Hepatic stellate cell (primary cell): ENCODE measurements at places on chromosomes 2 and 18.

DNA sequence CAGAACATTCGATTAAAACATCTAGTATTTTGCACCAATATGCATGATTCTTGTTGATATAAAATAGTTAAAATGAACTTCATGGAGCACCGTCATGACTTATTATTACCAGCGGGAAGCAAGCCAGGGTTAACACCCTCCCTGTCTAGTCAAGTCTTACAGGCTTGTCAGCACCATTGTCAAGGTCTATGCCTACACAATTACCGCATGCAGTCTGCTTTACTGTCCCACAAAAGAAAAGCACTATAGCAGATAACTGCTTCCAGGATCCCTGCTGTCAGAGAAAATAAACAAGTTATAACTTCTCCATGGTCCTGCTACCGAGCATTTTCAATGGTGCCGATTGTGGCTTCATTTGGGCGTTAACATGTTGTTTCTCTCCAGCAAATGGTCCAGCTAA lies 968.0 kb upstream of the FAM98A start:
- no peak for DNase-seq

- no peak for DNase-seq
Observed at GRCh38 chr2:41999128-41999480, 48.7 kb upstream of the PKDCC start.

GRCh38 chr18:51946946-51947345 lies 393.1 kb upstream of the DCC start:
- DNase-seq, result no peak

DNA sequence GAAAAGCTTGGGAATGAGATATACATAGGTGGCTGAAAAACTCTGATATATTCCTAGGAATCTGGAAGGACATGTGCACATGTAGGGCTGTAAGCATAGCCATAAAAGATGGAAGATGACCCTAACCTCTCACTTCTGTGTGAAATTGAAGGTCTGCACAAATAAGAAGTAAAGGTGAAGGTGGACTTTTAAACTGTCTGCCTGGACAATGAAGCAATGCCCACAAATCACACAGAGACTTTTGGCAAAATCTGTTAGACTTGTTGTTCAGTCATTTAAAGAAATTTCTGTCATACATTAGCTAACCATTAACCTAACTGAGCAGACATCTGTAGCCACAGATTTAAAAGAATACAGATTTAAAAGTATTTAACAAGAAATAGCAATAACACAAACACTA lies 65.3 kb upstream of the CCDC178 start:
- no peak for DNase-seq

DNA sequence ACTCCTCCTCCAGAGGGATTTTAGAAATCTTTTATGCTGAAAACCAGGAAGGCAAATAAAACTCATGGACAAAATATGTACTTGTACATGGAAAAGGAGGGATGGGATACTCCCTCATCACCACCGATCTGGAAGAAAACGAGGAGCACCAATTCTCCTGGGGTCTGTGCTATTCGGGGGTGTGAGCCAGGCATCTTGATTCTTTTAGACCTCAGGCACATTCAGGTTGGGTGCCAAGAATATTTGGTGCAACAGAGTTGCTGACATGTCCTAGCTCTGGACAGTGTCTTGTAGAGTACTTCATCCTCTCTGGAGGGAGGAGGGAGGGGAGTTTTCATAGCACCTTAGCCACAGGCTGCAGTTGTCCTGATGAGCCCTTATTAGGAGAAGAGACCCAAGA lies 163.0 kb downstream of the PRKCE start:
- DNase-seq, result no peak

DNA sequence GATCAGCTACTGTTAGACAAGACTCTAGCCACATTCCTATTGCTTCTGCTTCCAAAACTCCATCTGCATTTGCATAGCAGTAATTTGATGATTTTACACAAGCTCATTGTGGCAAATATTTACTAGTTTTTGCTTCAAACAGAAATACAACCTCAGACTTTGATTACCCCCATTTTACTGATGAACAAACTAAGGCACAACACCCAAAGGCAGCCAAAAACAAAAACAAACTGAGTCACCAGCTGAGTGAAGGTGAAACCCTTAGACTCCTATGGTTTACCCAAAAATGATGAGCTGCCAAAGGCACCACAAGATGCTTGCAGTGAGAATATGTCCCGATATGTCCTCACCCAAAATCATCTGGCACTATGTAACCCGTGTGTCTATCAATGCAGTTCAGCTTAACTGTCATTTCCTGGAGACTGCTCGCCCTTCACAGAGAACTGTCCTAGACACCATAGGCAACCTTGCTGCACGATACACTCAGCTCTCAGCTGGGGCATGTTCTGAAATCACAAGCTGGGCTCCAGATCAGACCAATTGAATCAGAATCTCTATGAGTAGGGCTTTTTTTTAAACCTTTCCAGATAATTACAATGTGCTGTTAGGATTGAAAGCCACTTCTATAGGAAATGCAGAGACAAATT lies 4.1 kb upstream of the EVA1A start:
- no peak for DNase-seq

DNA sequence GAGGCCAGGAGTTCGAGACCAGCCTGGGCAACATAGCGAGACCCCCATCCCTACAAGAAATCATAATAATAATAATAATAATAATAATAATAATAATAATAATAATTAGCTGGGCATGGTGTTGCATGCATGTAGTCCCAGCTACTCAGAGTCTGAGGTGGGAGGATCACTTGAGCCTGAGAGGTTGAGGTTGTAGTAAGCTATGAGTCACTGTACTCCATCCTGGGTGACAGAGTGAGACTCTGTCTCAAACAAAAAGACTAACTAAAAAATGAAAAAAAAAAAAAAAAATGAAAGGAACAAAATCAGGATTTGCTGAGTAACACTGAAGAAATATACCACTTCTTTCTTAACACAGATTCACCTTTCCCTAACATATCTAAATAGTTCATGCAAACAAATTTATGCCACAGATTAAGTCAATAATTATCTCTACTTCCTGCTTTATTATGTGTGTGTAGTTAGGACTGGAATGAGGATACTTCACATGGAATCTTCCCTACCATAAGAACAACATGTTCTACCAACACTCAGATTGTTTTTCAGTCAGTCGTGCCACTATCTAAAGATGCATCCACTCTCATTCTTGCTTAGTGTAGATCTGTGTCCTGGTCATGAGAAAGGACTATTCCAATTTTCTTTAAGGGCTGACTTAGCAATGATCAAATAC lies 928.7 kb downstream of the SLC4A3 start:
- no peak for DNase-seq

- DNase-seq, result no peak
Observed at GRCh38 chr2:60886991-60887390, 5.6 kb downstream of the REL start.

DNA sequence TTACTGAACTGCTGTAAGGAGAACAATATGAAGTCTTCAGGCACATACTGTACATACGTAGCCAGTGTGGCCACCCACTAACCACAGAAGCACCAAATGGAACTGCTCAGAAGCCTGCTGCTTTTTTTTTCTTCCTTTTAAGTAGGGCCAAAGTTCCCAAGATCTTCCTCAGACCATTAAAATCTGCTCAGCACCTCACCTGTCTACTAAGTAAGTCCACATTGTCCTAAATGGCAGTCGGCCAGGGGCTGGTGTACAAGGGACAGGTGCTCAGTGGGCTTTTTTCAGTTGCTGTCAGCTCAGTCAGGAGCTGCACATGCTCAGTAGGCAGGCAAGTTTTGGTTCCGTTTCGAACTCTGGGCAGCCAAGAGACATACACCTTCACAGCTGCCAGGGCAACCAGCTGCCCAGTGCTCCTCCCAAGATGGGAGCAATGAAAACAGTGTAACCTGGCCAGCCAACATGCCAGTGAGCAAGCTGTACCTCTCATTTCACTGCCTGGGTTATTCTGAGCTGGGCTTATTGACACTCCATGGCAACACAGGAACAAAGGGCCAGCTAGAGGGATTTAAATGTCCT lies 86.1 kb downstream of the ACVR1 start:
- DNase-seq, result no peak

DNA sequence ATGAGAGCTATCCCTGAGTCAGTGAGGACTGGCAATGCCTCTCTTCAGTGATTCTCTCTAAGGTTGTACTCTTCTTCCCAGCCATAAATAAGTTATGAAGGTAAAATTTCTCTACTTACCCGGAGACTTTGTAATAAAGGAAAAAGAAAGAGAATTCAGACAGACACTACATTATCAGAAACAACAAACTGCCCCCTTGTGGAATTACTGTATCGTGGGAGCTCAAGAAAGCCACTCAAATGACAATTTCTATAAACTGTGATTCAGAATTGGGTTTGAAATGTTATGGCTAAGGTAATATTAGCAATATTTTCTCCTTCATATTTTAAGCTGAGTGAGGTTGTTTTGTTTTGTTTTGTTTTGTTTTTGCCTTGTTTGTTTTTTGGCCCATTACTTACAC lies 155.8 kb upstream of the TANK start:
- DNase-seq, result peak; percentile 8

GRCh38 chr2:198098386-198098785 lies 294.0 kb downstream of the PLCL1 start:
- no peak for DNase-seq

DNA sequence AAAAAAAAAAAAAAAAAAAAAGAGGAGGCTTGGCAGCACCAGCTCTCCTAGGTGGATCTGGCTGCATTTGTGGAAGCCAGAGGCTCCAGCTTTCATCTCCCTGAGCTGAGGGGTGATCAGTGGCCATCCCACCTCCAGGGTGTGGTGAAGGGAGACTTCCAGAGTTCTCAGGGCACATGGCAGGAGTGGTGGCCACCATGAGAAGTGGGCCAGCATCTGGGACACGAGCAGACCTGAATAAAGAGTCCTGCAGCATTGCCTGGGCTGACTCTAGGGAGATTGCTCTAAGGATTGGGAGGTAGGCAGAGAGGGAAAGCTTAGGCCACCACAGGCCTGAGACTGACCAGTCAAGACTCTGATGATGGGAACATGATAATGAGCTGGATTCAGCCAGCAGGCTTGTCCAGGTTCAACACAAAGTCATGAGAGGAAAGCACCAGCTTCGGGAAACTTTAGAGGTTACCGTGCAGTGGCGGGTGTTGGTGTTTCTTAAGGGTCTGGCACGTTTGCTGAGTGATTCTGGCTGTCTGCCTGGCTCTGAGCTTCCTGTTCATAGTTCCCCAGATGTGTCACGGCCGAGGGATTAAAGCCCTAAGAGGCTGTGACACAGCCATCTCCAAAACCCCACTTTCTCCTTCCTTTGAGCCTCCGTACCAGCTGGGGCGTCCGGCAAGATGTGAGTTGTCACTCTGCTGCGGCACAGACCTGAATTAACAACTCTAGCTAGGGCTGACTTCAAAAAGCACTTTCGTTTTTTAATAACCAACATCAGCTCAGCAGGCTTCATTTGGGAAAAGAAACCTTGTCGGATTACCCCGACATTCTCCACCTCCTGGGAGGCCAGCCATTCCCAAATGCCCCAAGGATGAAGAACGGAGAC lies 38.3 kb upstream of the IL1R1 start:
- DNase-seq, result no peak

- DNase-seq, result no peak
Observed at GRCh38 chr2:54207666-54208195, 48.3 kb downstream of the TSPYL6 start.

- DNase-seq, result no peak
Observed at GRCh38 chr2:16978301-16978700, 312.7 kb upstream of the CYRIA start.

DNA sequence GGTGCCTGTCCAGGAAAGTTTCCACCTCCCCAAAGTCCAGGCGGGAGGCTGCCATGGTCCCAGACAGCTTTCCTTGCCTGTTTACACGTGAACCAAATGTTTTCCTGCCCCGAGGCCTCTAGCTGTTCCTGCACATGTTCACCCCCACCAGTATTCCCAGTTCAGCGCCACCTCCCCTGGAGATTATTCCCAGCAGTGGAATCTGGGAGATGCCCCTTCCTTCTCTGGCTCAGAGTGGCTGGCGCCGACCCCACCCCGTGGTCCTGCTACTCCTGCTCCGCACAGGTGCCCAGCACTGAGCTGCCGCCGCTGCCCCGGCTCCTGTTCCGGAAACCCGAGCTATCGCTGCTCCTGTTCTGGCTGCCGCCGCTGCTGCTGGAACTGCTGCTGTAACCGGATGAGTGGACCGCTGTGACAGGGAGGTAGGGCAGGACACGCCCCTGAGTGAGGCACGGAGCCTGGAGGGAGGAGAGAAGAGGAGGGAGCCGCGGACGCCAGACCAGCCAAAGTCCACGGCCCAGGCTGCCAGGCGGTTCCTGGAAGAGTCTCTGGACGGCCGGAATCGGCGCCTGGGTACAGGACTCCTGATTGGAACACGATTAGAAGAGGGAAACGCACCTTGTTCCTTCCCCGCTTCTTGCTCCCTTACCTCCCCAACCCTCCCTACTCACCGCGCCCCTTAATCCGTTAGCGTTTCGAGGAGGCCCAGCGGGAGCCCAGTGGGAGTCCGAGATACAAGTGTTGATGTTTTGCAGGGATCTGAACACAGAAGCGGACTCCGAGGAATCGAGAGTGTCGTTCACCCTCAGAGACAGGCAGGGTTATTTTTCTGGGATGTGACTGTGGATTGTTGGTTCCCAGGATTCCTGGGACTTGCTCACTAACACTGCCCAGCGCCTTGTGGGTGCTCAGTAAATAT lies at the start of gene PDE11A:
PDE11A (minus strand) TSS at position 395 of the 919 bp plus-strand sequence; CDS start at position 55, 340 bp downstream.
- peak; percentile 75 for DNase-seq

DNA sequence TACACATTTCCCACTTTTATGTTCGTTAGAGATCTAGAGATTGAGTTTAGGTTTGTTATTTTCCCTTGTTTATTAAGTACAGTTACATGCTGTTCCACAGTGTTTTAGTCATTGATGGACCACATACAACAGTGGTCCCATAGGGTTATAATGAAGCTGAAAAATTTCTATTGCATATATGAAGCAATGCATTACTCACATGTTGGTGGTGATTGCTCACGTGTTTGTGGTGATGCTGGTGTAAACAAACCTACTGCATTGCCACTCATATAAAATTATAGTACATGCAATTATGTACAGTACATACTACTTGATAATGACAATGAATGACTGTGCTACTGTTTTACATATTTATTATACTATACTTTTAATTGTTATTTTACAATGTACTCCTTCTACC lies 51.0 kb upstream of the NXPH2 start:
- no peak for DNase-seq

DNA sequence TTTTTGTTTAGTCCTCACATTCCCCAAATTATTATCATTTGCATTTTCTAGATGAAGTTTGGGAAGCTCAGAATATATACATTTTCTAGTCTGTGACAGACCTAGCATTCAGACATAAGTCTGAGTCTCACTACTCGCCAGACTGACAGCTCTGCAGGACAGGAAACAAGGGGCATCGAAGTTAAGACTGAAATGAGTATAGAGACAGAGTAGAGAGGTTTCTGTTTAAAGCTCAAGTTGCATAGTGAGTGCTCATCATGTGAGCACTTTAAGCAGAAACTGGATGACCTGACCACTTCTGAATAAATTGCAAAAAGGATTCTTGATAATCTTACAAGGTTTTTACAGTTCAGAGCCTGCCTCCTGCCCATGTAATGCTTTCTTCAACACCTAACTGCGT lies 1.1 kb downstream of the HADHB start:
- DNase-seq, result no peak
